ENCODE measurements at places on chromosomes 6 and 20.

DNA sequence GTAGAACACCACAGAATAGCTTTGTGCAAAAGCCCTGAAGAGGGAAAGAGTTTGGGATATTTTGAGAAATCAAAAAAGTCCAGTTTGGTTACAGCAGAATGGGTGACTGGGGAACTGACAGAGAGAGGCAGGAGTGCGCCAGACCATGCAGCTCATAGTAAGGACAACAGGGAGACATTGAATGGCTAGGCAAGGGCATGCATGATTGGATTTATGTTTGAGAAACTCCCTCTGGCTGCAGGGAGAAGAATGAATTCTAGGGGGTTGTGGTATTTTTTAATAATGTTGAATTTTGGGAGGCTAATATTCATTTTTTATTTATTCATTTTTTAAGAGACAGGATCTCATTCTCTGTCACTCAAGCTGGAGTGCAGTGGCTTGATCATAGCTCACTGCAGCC is 49.9 kb downstream of the TGM2 start:
- DNase-seq, result no peak

DNA sequence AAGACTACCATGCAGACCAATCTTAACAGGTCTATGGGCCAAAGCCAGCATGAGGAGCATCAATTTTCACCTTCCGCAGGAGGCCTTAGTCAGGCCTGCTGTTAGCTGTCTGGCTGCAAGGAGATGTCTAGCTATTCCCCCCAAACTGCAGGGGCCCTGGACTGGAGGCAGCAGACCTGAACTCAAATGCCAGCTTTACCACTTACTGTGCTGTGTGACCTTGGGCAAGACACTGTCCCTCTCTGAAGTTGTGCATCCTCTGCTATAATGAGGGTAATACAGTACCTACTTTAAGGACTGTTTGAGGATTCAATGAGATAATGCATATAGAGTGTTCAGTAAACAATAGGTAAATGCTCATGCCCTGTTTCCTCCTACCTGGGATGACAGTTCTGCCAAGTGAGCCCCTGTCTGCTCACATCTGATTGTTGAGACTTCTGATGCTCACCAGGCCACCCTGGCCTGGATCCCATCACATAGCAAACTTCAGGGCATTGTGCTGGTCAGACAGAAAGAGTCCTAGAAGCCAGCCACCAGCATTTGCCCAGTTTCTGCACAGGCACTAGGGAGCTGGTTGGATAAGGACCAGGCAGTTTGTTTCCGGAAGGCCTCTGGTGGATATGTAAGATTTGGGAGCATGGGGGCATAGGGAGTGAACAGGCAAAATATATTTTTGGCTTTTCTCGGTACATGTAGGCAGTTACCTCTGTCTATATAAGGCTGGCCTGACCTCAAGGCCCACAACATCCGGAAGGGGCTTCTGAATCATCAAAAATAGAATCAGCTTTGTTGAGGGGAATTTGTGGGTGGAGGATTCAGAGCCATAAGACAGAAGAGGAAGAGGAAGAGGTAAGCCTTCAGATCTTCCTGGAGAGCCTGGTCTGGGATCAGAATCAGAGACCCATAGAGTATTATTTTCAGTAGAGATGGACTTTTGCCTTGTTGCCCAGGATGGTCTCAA is 2.3 kb upstream of the OCSTAMP start:
- DNase-seq, result peak; percentile 89

GRCh38 chr20:35572838-35573237 is 31.0 kb downstream of the ERGIC3 start:
- no peak for DNase-seq

GRCh38 chr20:56809668-56810067 is 180.6 kb downstream of the TFAP2C start:
- DNase-seq, result no peak

DNA sequence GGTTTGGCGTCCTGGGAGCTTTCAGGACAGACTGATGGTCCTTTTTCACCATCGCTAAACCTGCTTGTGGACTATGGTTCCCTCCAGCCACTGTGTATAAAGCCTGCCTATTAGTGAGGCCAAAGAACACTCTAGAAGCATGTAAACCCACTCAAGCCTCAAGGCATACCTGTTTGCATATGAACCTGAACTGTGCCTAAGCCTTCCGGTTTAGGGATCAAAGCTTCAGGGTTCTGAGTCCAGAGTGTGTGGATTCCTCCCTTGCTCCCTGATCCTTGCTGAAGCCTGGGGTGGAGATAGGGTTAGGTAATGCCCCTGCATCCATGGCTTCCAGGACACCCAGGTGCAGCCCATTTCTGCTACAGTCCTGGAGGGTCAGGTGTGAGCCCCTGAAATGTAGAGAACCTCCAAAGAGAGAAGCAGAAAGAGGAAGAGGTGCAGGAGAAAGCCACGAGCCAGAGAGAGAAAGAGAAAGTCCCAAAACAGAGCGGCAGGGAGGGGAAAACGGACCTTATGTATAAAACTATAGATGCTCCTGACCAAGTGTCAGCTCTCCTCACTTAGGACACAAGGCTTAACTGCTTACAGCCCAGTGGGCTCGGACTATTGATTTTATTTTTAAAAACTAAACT is 93.3 kb downstream of the SCML4 start:
- no peak for DNase-seq

- no peak for DNase-seq
These were observed 34.9 kb downstream of the KLHL31 start for GRCh38 chr6:53630533-53631226.
